ENCODE measurements at places on chromosomes 16 and 17. TPM values are rescaled to one million over a fixed set of nuclear protein-coding genes. Genes with fewer than 3 reads are reported as not detected.
A peak's percentile ranks its signal among the peaks of the same experiment; 100 is the strongest.

Gene CCDC92B
- not detected for polyA plus RNA-seq

Gene CLEC10A
- not detected for polyA plus RNA-seq

Gene FAM234A
- polyA plus RNA-seq = 64.8 TPM

Gene ADAD2
- not detected for polyA plus RNA-seq

GRCh38 chr17:47700471-47701449, 6.8 kb downstream of the TBKBP1 start:
- no peak for DNase-seq

GRCh38 chr16:47578573-47578972, 117.4 kb downstream of the PHKB start:
- DNase-seq = no peak

GRCh38 chr16:21989133-21989532, 11.8 kb downstream of the PDZD9 start:
- peak; percentile 21 for DNase-seq
